ENCODE measurements at places on chromosomes 4 and X.
A peak's percentile ranks its signal among the peaks of the same experiment; 100 is the strongest.

DNA sequence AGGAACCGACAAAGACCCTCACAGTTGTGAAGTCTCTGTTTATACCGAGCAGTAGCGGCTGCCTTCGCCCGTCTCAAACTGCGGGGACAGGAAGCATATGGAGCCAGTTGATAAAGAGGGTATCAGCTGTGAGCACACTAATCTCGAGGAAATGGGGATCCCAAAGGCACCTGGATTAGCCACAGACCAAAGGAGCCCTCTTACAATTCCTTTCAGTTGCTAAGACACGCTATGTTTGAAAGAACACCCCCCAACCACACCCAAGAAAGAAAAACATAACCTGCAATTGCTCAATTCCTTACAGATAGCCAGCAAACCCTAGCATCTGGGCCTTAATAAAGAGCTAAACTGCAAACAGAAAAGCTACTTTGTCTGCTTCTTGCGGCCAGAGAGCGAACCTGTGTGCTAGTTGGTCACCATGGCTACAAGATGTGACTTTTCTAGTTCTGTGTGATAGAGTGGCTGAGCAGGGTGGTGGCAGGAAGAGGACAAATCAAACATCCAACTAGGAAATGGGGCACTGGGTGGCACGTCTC is 23.3 kb upstream of the CHRNA9 start:
- no peaks in the 10 kb centered on the region for H3K27me3 ChIP-seq
- H3K4me1 ChIP-seq: peaks cover 41% of the 10 kb centered on the region
- no peaks in the 10 kb centered on the region for H3K36me3 ChIP-seq
- H3K4me3 ChIP-seq: no peak overlapping the region

DNA sequence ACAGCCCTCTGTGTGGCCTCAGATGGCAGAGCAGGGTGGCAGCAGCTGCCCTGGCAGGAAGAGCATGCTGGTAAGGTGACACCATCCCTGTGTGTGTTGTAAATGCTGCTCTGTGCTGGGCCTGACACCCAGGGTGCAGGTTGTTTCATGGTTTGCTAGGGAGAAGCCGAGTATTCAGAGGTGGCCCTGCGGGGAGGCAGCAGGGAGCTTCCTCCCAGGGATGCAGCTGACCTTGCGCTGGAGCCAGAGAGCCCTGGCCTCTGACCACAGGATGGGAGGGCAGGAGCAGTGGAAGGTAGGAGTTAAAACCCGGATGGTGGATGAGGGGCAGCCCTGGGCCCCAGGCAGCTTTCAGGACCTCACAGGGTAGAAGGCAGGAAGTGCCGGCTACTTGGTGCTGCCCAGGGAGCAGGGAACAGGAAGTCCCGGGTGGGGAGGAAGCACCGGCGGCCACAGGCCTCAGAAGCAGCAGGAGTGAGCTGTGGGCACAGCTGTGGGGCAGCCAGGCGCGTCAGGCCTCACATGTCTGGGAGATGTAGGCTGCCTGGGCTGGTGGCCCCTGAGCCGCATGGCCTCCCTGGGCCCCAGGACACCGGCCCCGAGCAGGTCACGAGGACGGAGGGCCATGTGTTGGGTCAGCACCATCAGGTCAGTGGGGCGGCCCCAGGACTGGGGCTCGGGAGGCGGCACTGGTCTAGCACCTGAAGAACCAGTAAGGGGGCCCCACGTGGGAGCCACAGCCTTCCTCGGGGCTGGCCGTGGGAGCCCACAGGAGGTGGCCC is 19.1 kb downstream of the SH3BP2 start:
- no peaks in the 10 kb centered on the region for H3K27me3 ChIP-seq
- peak; percentile 48 for DNase-seq
- peak overlapping the region; percentile 81 for H3K27ac ChIP-seq
- peaks cover 30% of the 10 kb centered on the region for H3K4me1 ChIP-seq

- no peaks in the 10 kb centered on the region for H3K36me3 ChIP-seq
- H3K4me1 ChIP-seq: no peaks in the 10 kb centered on the region
- no peak for DNase-seq
- no peak overlapping the region for H3K27ac ChIP-seq
- H3K27me3 ChIP-seq: no peaks in the 10 kb centered on the region
- H3K4me3 ChIP-seq: no peak overlapping the region
Measured at GRCh38 chr4:7394681-7395451, 39.9 kb downstream of the PSAPL1 start.

DNA sequence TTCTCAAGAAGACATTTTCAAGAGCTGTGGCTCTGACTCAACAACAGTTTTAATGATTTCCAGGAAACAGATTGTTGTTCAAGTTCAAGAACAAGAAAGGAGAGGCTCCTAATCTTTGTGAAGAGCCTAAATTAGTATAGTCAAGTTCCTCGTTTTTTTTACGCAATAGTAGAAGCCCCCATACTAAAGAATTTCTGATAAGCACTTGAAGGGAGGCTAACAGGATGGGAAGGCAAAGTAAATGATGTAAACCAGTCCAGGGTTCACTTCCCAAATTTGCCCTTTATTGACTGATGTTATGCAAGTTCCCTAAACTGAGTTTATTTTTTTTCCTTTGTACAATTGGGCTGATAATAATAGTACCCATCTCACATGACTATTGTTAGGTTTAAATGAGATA is 178.2 kb downstream of the RTL9 start:
- no peaks in the 10 kb centered on the region for H3K27me3 ChIP-seq
- H3K27ac ChIP-seq: no peak overlapping the region
- H3K4me1 ChIP-seq: no peaks in the 10 kb centered on the region
- DNase-seq: no peak
- H3K36me3 ChIP-seq: no peaks in the 10 kb centered on the region

GRCh38 chr4:158020176-158020575 is 152.6 kb downstream of the GASK1B start:
- no peak for DNase-seq
- no peak overlapping the region for H3K27ac ChIP-seq
- H3K27me3 ChIP-seq: no peaks in the 10 kb centered on the region
- H3K36me3 ChIP-seq: no peaks in the 10 kb centered on the region

- H3K36me3 ChIP-seq: no peaks in the 10 kb centered on the region
- no peak for DNase-seq
- no peak overlapping the region for H3K4me3 ChIP-seq
- H3K27me3 ChIP-seq: no peaks in the 10 kb centered on the region
Measured at GRCh38 chr4:8641931-8642650, 49.5 kb downstream of the CPZ start.

GRCh38 chrX:50648156-50648555 is 165.8 kb downstream of the SHROOM4 start:
- no peak for DNase-seq
- no peaks in the 10 kb centered on the region for H3K36me3 ChIP-seq
- H3K4me3 ChIP-seq: no peak overlapping the region
- H3K27ac ChIP-seq: no peak overlapping the region

DNA sequence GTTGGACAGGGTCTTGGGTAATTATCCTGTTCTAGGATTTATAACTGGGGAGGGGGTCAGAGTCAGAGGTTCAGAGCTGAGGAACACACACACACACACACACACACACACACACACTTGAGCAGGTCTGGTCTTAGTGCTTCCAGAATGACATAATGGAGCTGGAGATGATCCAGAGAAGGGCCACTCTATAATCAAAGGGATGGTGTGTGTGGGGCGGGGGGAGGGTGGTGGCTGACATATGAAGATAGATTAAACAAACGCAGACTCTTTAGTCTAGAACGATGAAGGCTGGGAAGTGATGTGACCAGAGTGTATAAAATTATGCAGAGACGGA is 434 bp upstream of the TMEM255A start:
- no peak for DNase-seq
- H3K27me3 ChIP-seq: peaks cover 1% of the 10 kb centered on the region
- H3K4me3 ChIP-seq: no peak overlapping the region
- H3K27ac ChIP-seq: no peak overlapping the region

DNA sequence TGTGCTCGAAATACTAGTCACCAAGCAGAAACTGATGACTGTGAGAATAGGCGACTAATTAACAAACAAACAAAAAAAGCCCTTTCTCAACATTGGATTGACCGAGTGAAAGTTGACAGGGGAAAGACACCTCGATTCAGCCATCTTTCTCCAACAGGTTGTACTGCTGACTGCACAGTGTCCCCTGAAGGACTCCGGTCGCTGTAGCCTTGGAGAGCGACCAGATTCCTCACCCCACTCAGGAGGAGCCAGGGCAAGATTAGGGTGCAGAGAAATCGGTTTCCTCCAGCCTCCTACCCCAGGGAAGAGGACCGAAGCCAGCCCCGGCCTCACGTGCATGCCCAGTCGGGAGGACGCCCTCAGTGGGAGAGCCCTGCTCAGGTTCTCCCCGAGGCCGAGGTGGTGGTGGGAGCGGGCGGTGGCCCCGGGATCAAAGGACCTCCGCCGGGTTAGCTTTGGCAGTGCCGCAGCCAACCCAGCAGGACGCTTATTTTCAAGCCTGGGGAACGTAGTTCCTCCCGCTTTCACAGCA is 1.1 kb upstream of the RAP1GDS1 start:
- peak overlapping the region; percentile 81 for H3K27ac ChIP-seq
- no peak for DNase-seq
- H3K4me3 ChIP-seq: peak overlapping the region; percentile 99

- H3K36me3 ChIP-seq: no peaks in the 10 kb centered on the region
- DNase-seq: no peak
- H3K27me3 ChIP-seq: no peaks in the 10 kb centered on the region
- no peak overlapping the region for H3K4me3 ChIP-seq
- no peak overlapping the region for H3K27ac ChIP-seq
- no peaks in the 10 kb centered on the region for H3K4me1 ChIP-seq
Measured at GRCh38 chr4:155837203-155837796, 28.8 kb downstream of the ASIC5 start.

GRCh38 chr4:4430492-4431195 is 43.7 kb downstream of the NSG1 start:
- H3K4me3 ChIP-seq: no peak overlapping the region
- H3K27me3 ChIP-seq: no peaks in the 10 kb centered on the region
- H3K4me1 ChIP-seq: peaks cover 2% of the 10 kb centered on the region

GRCh38 chr4:76283900-76284299 is 22.6 kb upstream of the STBD1 start:
- no peak overlapping the region for H3K27ac ChIP-seq
- no peak overlapping the region for H3K4me3 ChIP-seq
- H3K4me1 ChIP-seq: no peaks in the 10 kb centered on the region
- H3K36me3 ChIP-seq: no peaks in the 10 kb centered on the region

GRCh38 chr4:37885496-37885895 is 5.4 kb upstream of the TBC1D1 start:
- H3K27ac ChIP-seq: no peak overlapping the region
- peaks cover 3% of the 10 kb centered on the region for H3K4me1 ChIP-seq
- no peak overlapping the region for H3K4me3 ChIP-seq
- no peak for DNase-seq

DNA sequence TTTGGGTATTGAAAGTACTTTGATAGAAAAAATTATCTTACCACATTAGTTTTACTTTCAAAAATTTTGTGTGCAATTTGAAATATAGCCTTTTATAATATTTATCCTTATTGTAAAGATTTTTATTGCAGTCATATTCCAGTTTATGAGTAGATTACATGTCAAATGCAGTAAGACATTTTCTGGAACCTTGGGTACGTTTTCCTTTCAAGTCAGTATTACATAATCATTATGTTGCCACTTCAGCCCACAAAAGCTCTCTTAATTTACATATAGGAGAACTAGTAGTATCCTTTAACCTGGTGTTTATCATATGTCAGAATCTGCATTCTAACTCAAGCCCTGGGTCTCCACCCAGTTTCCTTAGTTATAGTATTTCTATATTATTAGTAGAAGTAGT is 98.5 kb downstream of the CENPC start:
- no peak overlapping the region for H3K4me3 ChIP-seq
- H3K27ac ChIP-seq: no peak overlapping the region
- no peaks in the 10 kb centered on the region for H3K27me3 ChIP-seq
- H3K4me1 ChIP-seq: no peaks in the 10 kb centered on the region
- DNase-seq: no peak
- no peaks in the 10 kb centered on the region for H3K36me3 ChIP-seq

DNA sequence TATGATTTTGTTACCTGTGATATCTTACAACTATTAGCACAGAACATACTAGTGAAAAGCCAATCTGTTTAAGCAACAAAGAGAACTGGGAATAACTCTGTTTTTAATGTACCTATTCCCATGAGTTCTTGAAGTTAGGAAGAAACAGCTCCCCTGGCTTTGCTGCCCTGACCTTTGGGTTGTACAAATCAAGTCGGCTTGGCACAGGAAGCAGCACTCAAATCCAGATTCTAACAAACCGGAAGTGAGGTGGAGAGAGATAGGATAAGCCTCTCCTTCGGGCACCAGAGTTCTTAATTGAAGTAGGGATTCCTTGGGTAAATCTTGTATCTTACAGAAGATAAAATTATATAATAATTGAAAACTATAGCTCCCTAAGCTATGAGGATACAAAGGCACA is 144.8 kb upstream of the CPEB2 start:
- H3K27ac ChIP-seq: no peak overlapping the region
- H3K4me3 ChIP-seq: no peak overlapping the region
- DNase-seq: no peak
- H3K27me3 ChIP-seq: no peaks in the 10 kb centered on the region

- H3K4me1 ChIP-seq: peaks cover 10% of the 10 kb centered on the region
- no peaks in the 10 kb centered on the region for H3K27me3 ChIP-seq
- H3K27ac ChIP-seq: peak overlapping the region; percentile 89
- no peak for DNase-seq
Measured at GRCh38 chrX:14030174-14030530, 460 bp upstream of the GEMIN8 start.

DNA sequence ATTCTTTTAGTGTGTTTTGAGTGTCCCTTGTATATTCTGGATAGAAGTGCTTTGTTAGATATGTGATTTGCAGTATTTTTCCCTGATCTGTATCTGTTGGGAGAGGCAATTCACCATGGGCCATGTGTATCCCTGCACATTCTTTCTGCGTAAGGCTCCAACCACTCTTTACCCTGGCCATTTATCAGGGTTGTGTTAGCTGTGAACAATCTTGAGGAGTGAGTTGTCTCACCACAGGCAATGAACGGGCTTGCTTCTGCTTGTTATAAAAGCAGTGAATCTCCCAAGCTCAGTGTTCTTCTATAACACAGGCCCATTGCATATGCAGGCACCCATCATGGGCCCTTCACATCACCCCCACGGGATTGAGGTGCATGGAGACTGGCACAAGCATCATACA is 18.9 kb upstream of the SMIM10 start:
- no peak overlapping the region for H3K4me3 ChIP-seq
- no peaks in the 10 kb centered on the region for H3K27me3 ChIP-seq
- H3K4me1 ChIP-seq: no peaks in the 10 kb centered on the region
- DNase-seq: no peak
- H3K27ac ChIP-seq: no peak overlapping the region

GRCh38 chr4:93403571-93403970 is 425.0 kb upstream of the ATOH1 start:
- H3K27me3 ChIP-seq: no peaks in the 10 kb centered on the region
- no peak overlapping the region for H3K4me3 ChIP-seq
- no peak for DNase-seq
- H3K27ac ChIP-seq: no peak overlapping the region

DNA sequence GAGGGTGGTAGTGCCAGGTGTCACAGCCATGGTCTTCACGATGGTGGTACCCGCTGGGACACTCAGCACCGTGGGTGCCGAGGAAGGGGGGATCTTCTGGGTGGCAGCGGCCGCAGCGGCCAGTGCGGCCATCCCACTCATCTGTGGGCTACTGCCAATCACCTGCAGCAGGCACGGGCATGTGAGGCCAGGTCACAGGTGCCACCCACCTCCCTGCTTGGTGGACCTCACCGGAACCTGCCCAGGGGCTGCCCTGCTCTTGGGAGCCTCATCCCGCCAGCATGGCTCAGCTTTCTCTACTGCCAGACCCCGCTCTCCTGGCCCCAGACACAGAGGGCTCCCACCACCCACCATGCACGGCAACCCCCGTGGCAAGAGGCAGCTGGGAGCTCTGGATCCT is 13.0 kb downstream of the HCFC1 start:
- peaks cover 93% of the 10 kb centered on the region for H3K36me3 ChIP-seq
- DNase-seq: no peak
- H3K27ac ChIP-seq: no peak overlapping the region
- no peak overlapping the region for H3K4me3 ChIP-seq
- no peaks in the 10 kb centered on the region for H3K4me1 ChIP-seq
- no peaks in the 10 kb centered on the region for H3K27me3 ChIP-seq

All from effector memory CD4-positive, alpha-beta T cell (primary cell).